ENCODE measurements at places on chromosomes 1 and 21.

DNA sequence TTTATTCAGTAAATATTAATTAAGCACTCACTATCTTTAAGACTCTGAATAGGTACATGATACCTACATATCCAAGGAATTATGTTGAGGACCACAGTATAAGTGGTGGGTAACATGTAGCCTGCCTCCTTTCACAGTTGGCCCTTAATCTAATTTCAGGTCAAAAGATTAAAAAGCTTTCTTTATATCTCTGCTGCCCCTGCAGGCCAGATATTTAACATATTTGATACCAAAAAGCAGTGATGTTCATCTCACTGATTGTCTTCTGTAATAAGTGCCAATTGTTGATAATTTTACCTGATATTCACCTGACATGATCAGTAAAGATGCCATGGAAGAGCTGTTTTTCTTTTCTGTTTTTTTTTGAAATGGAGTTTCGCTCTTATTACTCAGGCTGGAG, 36.5 kb downstream of the RLF start:
- no peak for DNase-seq

DNA sequence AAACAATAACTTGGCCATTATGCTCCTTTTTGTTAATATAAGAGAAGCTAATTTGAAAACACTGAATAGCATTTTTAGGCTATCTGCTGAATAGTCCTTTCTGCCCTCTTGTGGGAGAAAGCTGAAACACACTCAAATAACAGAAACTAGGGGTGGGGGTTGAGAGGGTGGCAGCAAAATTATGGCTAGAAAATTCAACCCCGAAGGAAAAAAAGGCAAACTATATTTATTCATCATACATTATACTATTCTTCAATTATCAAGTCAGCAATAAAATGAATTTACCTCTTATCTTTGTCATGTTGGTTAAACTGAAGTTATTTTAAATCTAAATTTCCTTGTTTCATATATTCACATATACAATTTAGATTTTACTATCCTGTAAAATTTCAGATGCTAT, 255.9 kb downstream of the FAF1 start:
- DNase-seq: no peak

DNA sequence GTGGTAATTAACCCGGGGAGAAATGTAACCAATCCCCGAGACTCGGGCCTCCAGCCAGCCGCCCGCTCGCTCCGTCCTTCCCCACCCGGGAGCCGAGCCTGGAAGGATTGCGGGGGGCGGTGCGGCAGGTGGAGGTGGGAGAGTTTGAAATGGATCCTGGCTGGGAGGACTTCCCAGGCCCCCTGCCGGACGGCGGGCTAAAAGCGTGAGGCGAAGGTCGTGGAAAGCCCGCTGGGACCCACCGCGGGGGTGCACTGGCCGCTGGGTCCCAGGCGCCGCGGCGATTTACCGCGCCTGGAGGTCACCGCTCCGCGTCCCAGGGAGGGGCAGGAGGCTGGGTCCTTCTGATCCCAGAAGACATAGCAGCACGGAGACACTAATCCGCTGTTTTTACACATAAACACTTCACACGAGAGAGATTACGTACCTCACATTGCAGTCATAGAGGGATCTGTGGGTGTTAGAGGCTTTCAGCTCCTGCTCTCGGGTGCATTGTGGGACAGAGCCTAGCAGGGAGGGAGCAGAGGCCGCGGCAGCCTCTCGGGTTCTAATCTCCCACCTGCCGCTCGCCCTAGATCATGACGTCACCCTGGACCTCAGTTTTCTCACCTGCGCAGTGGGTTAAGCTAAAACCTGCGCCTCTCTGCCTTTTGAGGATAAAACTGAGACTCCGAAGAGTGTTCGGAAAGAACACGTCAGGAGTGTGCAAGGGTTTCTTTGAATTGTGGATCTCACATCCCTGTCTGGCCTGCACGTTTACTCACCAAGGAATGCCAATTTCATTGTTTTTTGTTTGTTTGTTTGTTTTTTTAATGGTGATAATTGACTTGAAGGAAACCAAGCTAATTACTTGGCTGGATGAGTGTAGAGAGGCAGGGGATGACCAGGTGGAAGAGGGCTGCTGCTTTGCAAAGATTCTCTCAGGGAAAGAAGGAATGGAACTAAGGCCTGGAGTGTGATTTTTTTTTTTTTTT, 17.1 kb upstream of the TMEM9 start:
- DNase-seq: peak; percentile 8

DNA sequence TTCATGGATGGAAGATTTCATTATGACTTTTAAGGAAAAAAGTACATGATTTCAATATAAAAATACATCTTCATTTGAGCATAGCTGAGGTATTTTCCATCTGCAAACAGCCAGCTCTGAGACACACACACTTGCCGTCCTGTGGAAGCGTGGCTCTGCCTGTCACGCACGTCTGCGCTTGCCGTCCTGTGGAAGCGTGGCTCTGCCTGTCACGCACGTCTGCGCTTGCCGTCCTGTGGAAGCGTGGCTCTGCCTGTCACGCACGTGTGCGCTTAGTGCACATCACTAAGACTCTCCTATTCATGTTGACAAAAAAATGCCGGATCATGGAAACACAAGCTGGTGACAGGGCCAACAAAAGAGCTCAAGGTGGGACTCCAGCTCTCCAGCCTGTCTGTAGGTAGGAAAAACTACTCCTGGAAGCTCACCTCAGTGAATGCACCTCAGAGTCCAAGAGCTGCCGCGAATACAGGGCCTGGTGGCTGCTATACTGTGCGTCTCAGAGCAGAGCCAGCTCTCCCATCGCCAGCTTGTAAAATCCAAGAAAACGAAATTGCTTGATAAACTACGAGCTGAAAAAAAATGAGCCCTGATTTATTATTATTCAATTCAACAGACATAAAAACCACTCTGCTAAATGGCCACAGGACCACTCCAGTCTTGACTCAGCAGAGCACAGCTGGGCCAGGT, 69.3 kb downstream of the SLC37A1 start:
- DNase-seq: no peak

DNA sequence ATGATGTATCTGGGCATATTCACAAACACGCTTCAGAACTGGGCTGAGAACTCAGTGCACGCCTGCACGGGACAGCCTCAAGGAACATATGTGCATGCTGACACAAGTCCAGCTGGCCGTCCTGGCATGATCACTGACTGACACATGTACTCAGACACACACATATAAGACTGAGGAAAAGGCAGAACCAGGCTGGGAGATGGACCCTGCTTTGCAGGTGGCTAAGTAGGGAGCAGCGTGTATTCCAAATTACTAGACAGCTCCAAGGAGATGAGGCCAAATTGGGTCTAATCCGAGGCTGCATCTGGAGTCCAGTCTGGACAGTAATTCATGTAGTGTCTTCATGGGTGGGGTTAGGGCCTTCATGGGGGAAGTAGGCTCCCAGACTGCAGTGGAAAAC, 41.4 kb upstream of the GJB5 start:
- DNase-seq: no peak

GRCh38 chr1:151197863-151198253, 494 bp upstream of the PIP5K1A start:
- no peak for DNase-seq

DNA sequence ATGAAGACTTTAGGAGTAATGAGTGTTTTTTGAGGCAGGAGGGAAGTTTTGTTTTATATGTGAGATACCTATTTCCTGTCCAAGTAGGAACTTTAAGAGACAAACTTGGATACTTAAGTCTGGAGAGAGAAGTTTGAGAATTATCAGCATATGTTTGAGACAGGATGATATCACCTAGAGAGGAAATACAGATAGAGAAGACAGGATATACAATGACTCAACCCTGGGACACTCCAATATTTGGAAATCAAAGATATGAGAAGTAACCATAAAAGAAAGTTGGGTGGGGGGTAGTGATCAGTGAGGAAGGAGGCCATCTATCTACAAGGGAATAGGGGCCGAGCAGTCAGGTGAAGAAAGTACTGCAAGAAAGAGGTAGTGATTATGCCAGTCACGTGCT, 6.5 kb downstream of the LCE7A start:
- no peak for DNase-seq

GRCh38 chr1:228799924-228800323, 64.6 kb downstream of the RHOU start:
- DNase-seq: no peak

GRCh38 chr1:88658419-88658818, 25.7 kb upstream of the PKN2 start:
- DNase-seq: no peak

DNA sequence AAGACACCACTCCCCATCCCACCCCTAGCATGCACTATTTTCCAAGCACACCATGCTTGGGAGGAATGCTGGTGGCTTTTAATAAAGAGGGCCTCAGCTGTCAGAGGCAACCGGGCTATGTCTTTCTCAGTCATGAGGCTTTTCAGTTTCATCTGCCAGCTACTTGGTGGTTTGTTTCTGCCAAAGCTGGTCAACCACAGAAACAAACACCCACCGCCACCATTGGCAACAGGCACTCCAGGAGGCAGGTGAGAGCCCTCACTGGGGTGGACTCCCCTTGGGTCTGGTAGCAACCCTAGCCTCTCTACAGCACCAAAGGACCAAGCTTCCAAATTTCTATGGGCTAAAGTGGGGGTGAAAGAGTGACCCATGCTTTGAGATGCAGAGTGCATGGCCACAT, 54.3 kb upstream of the CD1D start:
- DNase-seq: no peak

GRCh38 chr1:12087797-12088314, 24.8 kb downstream of the TNFRSF8 start:
- no peak for DNase-seq

- no peak for DNase-seq
Measured at GRCh38 chr1:29772584-29773100, 536.3 kb downstream of the PTPRU start.

DNA sequence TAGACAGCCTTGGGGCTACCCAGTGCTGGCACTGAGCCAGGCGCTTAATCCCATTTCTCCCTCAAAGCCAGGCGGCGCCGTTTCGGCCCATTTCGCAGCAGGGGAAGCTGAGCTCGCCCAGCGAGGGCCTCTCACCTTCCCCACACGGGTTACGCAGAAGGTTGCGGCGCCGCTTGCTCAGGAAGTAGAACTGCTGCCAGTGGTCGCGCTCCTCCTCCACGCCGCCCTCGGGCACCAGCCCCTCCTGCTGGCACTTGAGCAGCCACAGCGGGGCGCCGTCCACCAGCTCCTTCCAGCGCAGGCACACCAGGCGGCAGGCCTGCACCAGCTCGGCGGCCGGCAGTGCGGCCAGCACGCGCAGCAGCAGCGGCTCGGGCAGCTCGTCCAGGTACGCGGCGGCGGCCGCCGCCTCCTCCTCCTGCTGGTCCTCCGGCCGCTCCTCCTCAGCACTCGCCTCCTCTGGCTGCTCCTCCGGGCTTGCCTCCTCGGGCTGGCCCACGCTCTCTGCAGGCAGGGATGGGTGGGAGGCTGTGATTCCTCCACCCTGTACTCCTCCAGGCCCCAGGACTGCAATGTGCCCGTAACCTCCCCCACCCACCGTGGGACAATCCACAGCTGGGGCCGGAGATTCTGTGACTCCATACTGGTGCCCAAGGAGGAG, 3.8 kb downstream of the FBXO2 start:
- DNase-seq: no peak

- no peak for DNase-seq
Measured at GRCh38 chr1:31072304-31072746, 6.8 kb upstream of the PUM1 start.

DNA sequence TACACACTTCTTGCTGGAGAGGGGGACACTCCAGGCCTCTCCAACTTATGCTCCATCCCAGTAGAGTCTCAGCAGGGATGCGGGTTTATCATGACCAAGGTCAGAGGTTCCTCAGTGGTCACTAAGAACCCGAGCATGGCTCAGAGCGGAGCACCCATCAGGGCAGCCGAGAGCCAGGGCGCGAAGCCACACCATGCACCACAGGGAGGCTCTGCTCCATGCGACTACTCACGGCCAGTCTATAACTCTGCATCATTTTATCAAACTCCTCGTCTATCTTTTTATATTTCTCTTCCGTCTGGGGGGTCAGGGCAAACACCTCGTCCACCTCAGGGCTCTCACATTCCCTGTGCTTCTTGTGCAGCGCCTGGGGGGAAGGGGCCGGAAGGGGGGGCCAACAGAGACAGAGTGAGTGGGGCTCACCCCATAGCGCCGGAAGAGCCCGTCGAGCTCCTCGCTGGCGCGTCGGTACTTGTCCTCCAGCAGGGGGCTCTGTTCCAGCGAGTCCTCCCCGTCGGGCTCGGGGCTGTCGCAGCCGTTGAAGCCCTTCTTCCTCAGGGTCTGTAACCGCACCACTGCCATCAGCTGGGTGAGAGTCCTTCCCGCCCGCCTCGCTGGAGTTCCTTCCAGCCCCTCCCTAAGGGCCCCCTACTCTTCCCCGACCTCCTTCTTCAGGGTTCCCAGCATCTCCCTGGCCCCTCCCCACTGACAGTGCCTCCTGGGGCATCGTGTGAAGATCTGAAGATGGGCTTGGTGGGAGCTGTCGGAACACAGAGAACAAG, 20.0 kb downstream of the MEF2D start:
- DNase-seq: no peak

- no peak for DNase-seq
Measured at GRCh38 chr1:230629511-230629910, 12.8 kb upstream of the COG2 start.

GRCh38 chr1:209150114-209150513, 433.4 kb upstream of the CAMK1G start:
- DNase-seq: no peak

DNA sequence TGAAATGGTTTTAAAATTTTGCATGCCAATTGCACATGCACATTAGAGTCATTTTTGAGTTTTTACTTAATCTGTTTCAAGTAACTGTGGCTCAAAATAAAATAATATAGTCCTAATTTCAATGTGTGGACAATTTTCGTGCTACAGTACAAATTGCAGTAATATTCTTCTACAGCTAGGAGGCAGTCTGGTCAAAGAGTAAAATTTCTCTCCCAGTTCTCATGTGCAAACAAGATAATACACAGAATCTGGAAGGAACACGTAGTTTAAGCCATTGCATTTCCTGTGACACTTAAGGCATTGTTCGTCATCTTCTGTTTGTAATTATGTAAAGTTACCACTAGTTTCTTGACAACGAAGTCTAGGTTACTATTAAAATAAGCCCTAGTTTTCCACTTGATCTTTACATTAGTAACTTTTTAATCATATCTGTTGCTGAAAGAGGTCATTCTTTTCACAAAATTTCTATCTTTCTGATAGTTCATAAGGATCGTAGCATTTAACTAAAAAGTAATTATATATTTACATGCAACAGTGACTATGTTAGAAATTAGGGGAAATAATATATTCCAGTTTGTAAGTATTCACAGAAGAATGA, 28.9 kb downstream of the ODR4 start:
- DNase-seq: no peak

- no peak for DNase-seq
Measured at GRCh38 chr1:236553370-236553769, 29.6 kb downstream of the LGALS8 start.

GRCh38 chr1:41291195-41291594, 49.1 kb upstream of the SCMH1 start:
- no peak for DNase-seq

- no peak for DNase-seq
Measured at GRCh38 chr1:69845655-69846054, 277.9 kb downstream of the LRRC7 start.

DNA sequence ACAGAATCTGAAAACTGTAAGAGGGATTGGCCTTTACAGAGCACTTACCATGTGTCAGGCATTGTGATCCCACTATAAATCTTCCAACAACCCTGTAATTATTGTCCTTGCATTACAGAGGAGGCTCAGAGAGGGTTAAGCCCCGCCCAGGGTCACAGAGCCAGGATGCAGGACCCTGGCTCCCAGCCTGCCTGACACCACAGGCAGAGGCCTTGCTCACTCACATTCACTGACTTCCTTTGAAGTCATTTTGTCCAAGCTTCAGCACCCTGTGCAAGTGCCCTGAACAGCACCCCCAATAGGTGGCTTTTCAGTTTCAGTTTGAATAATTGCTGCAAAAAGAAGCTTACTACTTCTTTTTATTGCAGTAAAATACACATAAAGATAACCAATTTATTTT, 256.8 kb upstream of the NFIA start:
- DNase-seq: no peak

All from cerebellar nuclear complex (tissue), 1 donor.